ENCODE measurements at places on chromosomes 6 and 20.

- DNase-seq = no peak
Measured at GRCh38 chr6:156533872-156534524, 243.2 kb upstream of the ARID1B start.

GRCh38 chr20:25196786-25197120 lies 1.2 kb downstream of the ENTPD6 start:
- no peak for DNase-seq

DNA sequence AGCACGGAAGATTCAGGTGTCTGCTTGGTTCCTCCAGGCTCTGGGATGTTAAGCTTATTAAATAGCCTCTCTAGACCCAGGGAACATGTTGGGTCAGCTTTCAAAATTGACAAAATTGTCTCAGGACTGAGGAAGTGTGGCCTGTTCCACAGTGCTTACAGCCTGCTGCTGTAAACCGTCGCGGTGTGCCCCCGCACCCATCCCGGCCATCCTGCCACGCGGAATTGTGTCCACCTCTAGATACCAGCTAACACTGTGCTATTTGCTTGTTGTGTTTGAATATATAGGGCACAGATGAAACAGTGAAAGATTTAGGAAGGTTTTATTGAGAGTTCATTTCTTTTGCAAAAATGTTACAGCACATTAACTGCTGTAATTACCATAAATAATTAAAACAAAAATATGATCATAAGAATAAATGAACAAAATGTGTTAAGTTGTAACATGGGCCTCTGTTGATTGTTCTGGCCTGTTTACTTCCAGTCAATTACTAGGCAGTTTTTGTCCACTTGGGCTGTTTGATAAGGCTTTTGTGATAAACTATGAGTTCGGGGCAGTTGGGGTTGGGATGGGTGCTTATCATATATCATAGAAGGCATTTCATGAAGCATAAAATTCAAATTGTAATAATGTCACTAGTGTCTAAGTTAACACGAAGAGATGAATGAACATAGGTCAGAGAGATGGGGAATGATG lies 77.4 kb downstream of the ARID1B start:
- DNase-seq = no peak

- DNase-seq = no peak
Measured at GRCh38 chr20:11064946-11065345, 391.1 kb upstream of the JAG1 start.

GRCh38 chr6:49499126-49499525 lies 597 bp upstream of the GLYATL3 start:
- DNase-seq = no peak

DNA sequence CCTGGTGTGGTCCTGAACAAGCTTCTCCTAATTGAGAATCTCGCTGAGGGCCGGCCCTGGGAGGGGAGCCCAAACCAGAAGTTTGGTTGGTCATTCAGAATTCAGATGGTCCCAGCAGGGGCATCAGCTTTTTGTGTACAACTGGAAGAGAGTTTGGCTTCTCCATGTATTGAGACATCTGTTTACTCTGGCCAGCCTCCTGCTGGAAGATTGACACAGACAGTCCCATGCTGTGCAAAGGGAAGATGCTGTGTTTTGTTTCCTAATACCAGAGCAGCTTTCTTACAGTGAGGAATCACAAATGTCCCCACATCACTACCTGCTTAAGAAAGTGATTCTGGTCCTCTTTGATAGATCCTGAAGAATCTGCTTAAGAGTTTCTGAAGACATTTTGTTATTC lies 97.8 kb downstream of the PLEKHG1 start:
- DNase-seq = no peak

GRCh38 chr6:131321589-131321988 lies 186.3 kb downstream of the AKAP7 start:
- DNase-seq = no peak

DNA sequence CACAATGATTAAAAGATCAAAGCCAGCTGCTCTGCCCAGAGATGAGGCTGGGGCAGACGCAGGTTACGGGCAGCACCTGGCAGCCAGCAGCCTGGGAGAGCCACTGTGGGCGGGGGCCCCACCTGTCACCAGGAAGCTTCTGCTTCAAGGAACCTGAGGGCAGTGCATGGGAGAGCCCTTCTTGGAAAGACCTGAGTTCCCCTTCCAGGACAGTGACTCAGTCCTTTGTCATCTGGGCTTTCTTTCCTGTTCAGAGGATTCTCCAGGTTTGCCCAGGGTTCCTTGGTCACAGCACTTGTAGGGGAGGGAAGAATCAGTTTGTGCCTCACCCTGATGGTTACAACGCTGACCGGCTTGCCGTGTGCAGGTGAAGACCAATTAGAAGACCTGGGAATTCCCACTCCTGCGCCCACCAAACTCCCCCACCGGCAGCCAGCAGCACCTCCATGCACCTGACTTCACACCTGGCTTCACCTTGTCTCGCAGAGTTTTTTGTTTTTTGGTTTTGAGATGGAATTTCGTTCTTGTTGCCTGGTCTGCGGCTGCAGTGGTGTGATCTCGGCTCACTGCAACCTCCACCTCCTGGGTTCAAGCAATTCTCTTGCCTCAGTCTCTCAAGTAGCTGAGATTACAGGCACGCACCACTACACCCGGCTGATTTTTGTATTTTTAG lies 2.0 kb downstream of the ZBP1 start:
- no peak for DNase-seq

GRCh38 chr6:169799474-169799926 lies 48.1 kb downstream of the ERMARD start:
- DNase-seq = no peak

GRCh38 chr20:16810216-16810615 lies 62.1 kb downstream of the OTOR start:
- DNase-seq = no peak

Data from CD4-positive, CD25-positive, alpha-beta regulatory T cell (primary cell).